ENCODE measurements at places on chromosomes 7 and 10. TPM values are rescaled to one million over a fixed set of nuclear protein-coding genes. Genes with fewer than 3 reads are reported as not detected.
A peak's percentile ranks its signal among the peaks of the same experiment; 100 is the strongest.

The TMEM248 gene
- 160 TPM for total RNA-seq

The RASA4B gene
- total RNA-seq = 1.1 TPM

The TMEM176B gene
- 0.63 TPM for total RNA-seq

The POLR2J2 gene
- 2.5 TPM for total RNA-seq

The SPDYE11 gene
- total RNA-seq = not detected

The CYP2E1 gene
- not detected for total RNA-seq

The GNGT1 gene
- total RNA-seq = not detected

The OPALIN gene
- total RNA-seq = not detected

The LFNG gene
- 7.7 TPM for total RNA-seq

The HPSE2 gene
- total RNA-seq = 0.03 TPM

The VWDE gene
- 0.16 TPM for total RNA-seq

The SPDYE8 gene
- not detected for total RNA-seq

DNA sequence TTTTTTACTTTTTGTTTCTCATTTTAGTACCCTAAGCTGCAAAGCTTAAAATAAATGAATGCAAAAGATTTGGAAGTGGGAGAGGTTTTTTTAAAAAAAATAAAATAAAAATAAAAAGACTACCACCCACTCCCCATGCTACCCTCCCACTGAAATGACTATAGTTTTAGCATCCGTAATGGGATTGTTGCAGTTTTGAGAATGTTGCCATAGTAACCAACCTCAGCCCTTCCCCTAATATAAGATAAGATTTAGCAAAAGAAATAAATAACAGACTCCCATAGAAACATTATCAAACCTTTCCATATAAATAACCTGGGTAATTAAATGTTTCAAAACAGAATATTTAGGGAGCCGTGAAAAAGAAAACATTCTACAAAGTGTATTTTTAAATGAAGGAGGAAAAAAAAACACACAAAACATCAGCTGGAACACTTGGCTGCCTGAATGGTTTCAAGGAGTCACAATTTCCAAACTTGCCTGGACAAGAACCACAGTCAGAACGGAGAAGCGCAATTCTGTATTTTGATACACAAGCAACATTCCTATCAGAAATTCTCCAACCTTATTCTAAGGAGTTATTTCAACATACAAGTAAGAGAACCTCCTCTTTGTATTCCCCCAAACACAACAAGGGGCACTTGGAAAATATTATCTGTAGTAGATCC lies 57.4 kb downstream of the DGKI start:
- DNase-seq = no peak

DNA sequence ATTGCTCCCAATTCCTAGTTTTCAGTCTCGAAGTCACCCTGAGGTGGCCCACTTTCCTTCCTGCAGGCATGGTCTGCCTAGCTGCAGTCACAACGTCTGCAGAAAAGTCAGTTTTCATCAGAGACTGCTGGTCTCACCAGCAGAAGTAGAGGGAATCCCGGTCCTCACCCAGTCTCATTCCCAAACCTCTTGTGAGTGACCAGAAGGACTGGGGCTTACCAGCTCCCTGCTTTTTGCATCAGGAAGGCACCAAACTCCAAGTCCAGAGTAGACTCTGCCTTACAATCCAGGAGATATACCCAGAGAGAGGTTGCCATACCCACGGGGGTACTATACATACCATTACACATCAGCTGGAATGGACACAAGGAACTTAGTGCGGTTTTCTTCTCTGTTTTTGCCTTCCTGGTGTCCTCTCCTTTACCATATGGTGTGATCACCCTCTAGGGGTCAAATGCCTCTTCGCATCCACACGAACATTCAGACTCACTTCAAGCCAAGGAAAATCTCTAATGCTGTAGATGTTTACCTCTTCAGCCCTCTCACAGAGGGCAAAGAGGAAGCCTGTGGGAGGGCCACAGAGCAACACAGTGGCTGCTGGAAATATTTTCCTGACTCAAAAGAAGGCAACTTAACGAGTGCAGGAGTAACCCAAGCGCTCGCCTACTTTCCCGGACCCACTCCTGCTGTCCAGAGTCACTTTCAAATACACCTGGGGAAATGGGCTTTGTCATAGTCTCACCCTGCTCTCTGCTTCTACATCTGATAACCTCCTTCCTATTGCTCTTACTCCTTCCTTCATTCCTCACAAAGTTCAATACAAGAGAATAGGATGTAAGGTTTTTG lies 220.9 kb downstream of the C7orf25 start:
- DNase-seq = peak; percentile 87

GRCh38 chr7:99031496-99031895 lies 112.4 kb downstream of the SMURF1 start:
- DNase-seq = no peak

GRCh38 chr10:89431977-89432376 lies 17.6 kb downstream of the IFIT5 start:
- no peak for DNase-seq

DNA sequence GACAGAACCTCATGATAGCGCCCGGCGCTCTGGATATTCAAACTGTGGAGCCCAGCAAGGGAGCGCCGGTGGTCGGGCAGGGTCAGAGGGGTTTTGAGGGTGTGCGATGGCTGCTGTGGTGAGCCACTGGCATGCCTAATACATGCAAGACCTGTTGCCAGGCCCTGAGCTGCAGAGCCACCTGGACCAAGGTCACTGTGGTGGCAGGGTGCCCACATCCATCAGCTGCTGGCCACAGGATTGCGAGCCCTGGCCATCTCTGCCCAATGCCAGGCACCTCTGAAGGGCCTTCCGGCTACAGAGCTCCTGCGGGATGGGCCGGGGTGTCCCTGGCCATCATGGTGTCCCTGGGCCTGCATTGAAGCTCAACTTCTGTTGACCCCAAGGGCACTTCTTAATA lies 123.0 kb upstream of the TNRC18 start:
- DNase-seq = no peak

DNA sequence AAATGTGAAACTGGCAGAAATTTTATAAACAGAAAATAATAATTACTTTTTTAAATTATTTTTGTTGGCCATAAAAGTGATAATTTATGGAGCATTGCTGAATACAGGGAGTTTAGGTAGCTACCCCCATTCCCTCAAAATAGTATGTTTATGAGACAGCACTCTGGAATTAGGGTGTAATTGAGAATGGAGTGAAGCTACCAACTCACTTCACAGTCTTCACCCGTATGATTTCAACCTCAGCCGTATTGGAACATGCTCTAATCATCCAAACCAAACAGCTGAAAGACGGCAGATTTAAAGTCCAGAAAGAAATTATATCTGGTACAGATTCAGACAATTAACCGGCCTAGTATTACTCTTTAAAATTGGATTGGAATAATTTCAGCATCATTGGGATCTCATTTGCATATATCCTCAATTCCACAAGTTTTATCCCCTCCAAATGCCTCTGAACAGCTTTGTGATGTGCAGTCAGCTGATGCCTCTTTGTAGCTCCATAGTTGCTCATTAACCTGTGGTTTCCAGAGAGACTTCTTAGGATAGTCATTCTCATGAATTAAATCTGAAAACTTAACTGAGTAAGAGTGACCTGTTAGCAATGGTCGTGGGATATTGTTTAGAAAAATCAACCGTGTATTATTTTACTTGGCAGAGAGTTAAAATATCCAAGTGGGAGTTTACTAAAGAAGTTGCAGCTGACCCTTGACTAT lies 59.1 kb upstream of the GJD4 start:
- no peak for DNase-seq

DNA sequence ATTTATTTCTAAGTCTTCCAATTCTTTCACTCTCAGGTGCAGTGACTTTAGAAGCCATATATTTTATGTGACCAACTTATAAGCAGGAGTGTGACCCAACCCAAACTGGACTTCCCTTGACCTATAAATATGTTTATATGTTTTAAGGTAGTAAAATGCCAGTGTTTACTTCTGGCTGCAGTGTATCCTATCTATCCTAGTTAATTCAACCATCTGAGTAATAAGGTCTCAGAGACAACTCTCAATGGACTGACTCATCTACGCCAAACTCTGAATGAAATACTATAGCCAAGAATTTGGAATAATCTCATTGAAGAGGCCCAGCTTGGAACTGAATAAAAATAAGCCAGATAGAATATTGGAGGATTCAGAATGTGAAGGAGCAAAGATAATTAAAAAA lies 544.5 kb upstream of the SORCS1 start:
- no peak for DNase-seq

DNA sequence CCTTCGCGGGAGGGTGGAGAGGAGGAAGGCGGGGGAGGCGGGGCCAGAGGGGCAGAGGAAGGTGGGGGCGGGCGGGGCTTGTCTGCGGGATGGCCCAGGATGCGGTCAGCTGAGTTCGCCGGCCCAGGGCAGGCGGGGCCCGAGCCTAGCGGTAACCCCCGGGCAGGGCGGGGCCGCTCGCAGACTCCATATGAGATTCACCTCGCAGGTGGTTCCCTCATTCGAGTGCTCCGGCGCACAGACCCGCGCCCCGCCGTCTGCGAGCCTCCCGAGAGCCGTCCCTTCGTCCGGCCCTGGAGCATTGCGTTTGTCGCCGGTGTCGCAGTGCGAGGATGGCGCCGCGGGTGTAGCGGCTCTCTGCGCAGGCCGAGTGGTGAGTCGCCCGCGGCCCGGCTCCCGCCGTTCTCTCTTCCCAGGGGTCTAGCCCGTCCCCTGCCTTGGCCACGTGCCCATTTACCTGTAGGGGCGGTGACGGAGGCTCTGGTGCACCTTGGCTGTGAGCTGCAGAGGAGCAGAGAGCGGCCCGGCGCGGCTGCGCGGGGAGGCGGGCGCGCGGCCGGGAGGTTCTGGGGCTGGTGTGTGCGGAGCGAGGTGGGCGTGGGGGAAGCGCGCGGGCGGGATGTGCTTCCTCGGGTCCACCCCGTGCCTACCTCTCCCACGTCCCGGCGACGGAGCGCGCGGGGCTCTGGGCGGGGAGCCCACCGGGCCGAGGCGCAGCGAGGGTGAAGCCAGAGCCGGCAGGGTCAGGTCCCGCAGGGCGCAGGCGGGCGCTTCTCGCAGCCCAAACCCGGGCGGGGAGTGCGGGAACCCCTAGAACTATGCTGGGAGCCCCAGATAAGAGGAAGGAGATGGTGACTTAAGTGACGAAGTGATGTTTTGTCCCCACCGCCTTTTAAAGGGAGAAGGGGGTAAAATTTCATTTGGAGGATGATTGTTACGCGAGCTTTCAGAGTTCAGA lies at the start of gene UPP1:
Gene UPP1 (plus strand): TSS at position 220 of the 958 bp plus-strand sequence. CDS start 5,519 bp downstream, outside the sequence.
- DNase-seq = no peak

DNA sequence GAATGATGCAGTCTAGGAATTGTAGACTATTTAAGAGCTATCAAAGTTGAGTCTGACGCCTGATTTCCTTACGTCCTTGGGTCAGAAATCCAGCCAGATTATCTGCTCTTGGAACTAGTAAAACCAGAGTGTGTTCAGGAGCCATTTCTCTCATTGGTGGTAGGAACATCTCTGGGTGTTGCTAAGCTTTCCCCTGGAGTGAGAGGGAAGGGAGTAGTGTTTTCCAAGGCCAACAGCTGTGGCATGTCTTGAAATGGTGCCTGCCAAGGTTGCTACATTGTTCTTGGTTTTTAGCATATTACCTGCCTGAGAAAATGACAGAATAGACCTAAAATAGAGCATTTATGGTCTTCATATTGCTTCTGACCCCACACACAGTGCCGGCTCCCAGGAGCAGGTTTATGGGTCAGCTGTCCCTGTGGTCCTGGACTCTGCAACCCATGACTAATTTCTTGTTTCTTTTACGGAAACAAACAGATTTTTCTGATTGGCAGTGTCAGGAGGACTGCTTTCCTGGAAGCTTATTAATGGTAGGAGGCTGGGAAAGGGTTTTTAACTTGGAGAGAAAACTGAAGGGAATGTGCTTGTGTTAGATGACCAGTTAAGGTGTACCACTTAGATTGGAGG lies 17.5 kb downstream of the GBF1 start:
- no peak for DNase-seq

DNA sequence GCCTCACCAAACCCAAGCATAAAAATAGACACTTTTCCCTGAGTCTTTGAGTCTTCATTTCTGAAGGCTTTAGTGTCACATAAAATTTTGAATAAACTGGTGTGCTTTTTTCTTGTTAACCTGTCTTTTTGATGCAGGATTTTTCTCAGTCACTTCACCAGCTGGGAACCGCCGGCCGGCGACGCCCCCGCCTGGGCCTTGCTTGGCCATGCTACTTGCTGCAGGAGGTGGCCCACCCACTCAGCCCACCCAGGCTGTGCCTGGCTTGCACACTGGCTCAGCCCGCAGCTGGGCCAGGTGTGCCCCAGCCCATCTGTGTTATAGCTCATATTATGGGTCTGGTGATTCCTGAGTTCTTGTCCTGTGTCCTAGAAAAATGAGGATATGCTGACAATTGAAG lies 247.4 kb upstream of the CACNA2D1 start:
- DNase-seq = no peak

- peak; percentile 65 for DNase-seq
Measured at GRCh38 chr10:23158370-23158769, 33.7 kb upstream of the PTF1A start.

- DNase-seq = no peak
Measured at GRCh38 chr7:70071766-70072165, 473.5 kb downstream of the AUTS2 start.

DNA sequence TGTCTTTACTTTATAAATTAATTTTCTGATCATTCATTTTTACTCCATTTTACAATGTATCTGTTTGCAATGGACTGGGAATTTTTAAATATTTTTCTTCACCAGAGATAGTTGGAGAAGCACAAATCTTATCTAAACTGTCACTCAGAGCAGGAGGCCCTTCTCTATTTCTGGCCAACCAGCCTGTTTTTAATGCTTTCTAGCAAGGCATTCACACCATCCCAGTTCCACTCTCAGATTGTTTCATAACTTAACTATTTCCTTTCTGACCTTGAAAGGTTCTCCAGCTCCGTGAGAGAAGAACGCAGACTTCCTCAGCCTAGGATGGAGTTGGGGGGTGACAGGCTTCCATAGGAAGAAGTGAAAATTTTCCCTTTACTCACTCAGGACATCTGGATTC lies 155.8 kb downstream of the SKIDA1 start:
- DNase-seq = no peak

DNA sequence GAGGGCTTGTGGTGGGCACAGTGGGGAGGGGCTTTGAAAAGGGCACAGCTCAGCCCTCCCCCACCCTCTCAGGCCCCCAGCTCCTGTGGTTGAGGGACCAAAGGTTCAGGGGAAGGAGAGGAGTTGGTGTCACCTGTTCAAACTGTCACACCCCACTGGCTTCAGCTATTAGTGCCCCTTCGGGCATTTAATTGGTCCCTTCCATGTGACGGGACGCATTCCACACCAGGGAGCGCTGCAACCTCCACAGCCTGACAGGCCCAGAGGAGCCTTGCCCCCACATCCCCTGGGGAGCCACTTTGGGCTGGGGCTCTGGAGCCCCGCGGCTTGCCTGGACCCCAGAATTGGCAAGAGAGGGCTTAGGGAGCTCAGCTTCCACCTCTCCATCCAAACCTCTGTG lies 75.7 kb downstream of the C10orf105 start:
- DNase-seq = no peak

- DNase-seq = peak; percentile 35
Measured at GRCh38 chr10:124249812-124250432, 156.5 kb upstream of the CHST15 start.

- DNase-seq = no peak
Measured at GRCh38 chr10:125788156-125789034, 12.8 kb upstream of the MMP21 start.

- DNase-seq = peak; percentile 56
Measured at GRCh38 chr7:124649397-124650014, 116.1 kb downstream of the GPR37 start.

Measured in SK-MEL-5 (cell line).